ENCODE measurements at places on chromosomes 2 and 18.

GRCh38 chr2:75710220-75710576, 517 bp downstream of the GCFC2 start:
- no peak for DNase-seq

- no peak for DNase-seq
Measured at GRCh38 chr18:12837747-12838146, 46.3 kb downstream of the PTPN2 start.

DNA sequence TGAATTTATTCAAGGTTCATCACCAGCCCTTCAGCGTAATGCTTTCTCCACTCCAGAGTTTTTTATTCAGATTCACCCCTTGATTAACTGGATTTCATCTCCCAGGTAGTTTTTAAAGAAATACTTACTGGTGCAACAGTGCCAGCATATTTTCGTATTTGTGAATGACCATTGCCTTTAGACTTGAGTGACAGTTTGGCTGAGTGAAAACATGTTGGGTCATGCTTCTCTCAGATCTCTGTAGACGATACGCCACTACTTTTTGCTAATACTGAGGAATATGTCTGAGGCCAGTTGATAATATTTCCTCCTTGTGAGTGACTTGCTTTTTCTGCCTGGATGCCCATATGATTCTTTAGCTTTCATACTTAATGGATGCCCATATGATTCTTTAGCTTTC, 51.5 kb downstream of the CYP26B1 start:
- DNase-seq: no peak

- no peak for DNase-seq
Measured at GRCh38 chr2:3500326-3500899, 18.9 kb downstream of the ADI1 start.

- no peak for DNase-seq
Measured at GRCh38 chr2:121186261-121186660, 98.7 kb downstream of the TFCP2L1 start.

DNA sequence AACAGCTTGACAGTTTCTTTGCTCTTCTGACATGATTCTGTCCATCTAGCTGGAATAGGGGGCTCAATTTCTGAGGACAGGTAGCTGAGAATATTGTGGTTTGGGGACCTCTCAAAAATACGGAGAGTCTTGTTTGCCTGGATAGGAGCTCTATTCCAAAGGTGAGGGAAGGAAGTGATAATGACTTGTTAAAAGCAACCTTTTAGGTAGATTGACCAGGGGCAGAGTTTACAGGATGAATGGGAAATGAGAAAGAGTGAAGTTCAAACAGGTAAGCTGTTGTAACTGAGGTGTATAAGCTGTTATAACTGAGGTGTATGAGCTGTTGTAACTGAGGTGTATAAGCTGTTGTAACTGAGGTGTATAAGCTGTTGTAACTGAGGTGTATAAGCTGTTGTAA, 25.1 kb downstream of the PARD3B start:
- DNase-seq: no peak

All from suppressor macrophage treated with lipopolysaccharide for 1 hour (primary cell).